AG20443 (cell line): ENCODE measurements at places on chromosomes 12 and 14.

GRCh38 chr12:112347581-112347982 lies 34.6 kb downstream of the HECTD4 start:
- peak; percentile 37 for DNase-seq

DNA sequence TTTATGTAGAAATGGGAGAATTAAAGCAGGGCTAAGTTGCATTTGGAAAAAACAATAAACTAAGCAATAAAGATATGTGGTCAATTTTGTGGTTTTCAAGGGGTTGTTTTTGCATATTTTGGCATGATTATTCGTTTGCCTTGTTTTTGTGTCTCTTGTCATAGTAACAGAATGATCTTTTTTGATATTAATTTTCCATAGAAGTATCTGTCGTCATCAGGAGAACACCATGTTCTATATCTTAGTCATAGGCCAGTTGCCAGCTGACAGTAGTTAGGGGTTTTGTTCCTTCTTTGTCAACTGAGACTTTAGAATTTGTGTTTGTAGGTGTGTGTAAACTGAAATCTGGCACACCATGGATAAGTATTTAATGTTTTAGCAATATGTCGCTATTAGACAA lies 1354.8 kb downstream of the LRFN5 start:
- no peak for DNase-seq

DNA sequence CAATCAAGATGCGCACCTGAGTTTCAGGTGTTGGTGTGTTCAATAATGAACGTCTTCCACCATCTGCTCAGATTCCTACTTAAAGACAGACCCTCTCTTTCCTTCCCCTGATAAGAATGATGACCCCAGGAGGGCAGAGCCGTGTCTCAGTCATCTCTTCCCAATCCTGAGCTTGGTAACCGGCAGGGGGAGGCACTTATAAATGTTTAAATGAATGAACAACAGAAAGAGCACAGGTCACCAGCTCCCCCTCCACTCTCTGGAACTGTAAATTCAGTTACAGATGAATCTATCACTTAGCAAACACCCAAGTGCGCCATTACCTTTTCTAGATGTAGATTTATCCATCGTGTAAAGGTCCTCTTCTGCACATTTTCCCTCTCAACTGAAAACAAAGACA lies 72.4 kb upstream of the DICER1 start:
- no peak for DNase-seq

GRCh38 chr12:129075460-129076208 lies 222.4 kb downstream of the GLT1D1 start:
- DNase-seq, result no peak

DNA sequence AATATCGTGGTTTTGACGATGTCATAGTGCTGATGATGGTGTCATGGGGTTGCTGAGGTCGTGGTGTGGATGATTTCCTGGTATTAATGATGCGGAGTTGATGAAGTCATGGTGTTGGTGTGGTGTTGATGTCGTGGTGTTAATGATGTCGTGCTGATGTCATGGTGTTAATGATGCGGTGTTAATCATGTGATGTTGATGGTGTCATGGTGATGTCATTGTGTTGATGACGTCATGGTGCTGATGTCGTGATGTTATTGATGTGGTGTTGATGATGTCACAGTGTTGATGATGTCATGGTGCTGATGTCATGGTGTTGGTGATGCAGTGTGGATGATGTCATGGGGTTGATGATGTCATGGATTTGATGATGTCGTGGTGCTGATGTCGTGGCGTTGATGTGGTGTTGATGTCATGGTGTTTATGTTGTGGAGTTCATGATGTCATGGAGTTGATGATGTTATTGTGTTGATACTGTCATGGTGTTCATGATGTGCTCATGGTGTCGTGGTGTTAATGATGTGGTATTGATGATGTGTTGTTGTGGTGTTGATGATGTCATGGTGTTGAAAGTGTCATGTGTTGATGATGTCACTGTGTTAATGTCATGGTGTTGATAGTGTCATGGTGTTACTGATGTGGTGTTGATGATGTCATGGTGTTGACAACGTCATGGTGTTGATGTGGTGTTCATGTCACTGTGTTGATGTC lies 48.5 kb upstream of the RIMBP2 start:
- DNase-seq, result no peak

DNA sequence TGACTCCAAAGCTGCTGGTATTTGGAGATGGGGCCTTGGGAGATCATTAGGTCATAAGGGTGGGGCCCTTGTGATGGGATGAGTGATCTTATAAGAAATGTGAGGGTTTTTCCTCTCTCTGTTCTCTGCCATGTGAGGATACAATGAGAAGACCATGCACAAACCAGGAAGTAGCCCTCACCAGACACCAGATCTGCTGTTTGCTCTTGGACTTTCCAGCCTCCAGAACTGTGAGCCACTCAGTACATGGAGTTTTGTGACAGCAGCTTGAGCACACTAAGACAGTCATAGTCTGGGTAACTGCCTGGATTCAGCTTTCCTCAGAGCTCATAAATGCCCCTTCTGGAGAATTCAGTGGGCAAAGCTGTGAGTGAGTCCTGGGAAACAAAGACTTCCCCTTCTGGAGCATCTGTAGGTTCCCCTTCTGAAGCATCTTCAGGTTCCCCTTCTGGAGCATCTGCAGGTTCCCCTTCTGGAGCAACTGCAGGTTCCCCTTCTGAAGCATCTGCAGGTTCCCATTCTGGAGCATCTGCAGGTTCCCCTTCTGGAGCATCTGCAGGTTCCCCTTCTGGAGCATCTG lies 11.0 kb upstream of the PPP4R3A start:
- no peak for DNase-seq

DNA sequence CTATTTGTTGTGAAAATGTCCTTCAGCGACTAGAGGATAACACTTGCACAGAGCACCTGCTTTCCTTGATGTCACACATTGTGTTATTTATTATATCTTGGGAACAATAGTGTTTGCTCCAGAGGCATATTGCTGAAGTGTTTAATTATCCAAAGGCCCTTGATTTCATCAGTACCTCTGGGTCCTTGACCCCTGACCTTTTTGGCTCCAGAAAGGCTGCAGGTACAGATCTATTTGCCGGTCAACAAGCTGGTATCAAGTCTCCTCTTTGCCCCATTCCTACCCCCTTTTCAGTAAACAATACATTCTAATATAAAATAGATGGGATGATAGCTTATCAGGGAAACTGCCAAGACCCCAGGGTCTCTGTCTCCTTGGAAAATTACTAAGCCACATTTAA lies 206.8 kb downstream of the DACT1 start:
- no peak for DNase-seq

DNA sequence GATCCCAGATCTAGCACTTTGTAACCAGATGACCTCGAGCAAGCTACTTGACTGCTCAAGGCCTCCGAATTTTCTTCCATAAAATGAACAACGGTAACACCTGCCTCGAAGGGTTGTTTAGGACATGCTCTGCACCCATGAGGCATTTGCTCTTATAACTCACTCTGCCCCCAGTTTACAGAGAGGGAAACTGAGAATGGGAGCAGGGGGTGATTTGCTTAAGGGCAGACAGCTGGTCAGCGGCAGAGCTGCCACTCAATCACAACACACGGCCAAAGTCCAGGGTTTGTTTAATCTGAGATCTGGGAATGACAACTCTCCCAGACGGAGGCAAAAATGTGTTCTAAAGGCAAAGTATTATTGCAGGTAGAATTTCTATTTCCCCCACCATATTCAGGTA lies 156.3 kb downstream of the RIMBP2 start:
- no peak for DNase-seq

- peak; percentile 39 for DNase-seq
Observed at GRCh38 chr12:3772380-3772779, 19.5 kb upstream of the CRACR2A start.

DNA sequence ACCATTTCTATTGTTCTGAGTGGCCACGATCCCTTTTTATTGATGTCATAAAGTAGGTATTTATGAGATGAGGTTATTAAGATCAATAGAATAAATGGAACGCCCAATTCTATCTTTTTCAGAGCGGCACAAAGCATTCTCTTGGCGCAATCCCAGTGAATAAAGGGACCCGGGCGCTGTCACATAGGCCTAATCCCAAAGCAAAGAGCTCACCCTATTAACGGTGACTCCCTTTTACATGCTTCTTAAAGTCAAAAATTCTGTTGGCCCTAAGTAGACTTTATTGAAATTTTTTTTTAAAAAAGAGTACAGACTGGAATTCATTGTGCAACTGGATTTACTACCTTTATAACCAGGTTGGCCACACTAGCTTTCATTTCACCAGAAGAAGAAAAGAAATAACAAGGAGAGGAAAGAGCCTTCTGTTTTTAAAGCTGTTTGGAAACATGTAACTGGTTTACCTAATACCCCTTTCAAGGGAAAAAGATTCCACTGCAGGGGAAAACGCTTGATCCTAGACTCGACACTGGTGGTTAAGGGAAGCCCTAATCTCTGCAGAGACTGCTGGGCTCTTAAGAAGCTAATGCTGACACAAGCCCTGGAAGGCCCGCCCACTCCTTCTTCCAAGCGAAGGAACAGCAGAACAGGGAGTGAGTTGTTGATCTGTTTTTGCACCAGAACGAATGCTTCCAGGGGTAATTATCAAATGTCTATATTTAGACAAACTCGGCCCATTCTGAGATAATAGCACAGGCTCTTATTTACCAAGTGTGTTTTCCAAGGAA lies 381.2 kb downstream of the BCL11B start:
- DNase-seq, result no peak

DNA sequence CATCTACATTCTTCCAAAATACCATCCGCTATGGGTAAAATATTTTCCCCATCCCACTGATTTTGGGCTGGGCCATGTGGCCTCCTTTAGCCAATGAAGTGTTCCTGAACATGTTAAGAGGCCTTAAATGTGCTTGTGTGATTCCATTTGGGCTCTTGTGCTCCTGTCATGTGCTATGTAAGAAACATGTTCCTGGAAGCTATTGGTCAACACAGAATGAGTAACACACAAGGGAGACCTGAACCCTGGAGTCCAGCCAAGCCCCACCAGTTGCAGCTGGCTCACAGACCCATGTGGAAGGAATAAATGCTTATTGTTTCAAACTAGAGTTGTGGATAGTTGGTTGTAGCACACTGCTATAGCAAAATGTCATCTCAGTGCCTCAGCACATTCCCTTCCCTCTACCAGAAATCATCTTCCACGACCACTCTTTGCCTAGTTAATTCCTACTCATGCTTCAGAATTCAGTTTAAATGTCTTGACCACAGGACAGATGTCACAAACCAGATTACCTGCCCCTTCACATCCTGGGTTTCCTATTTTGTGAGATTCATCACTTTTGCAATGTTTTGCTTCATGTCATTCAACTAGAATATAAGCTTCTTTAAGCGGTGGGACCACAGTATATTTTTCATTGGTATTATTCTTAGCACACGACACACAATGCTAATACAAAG lies 217.3 kb upstream of the EEA1 start:
- no peak for DNase-seq

- no peak for DNase-seq
Observed at GRCh38 chr14:34213332-34213731, 248.7 kb downstream of the SPTSSA start.

- DNase-seq, result peak; percentile 51
Observed at GRCh38 chr14:74979442-74980397, 23.0 kb upstream of the EIF2B2 start.

DNA sequence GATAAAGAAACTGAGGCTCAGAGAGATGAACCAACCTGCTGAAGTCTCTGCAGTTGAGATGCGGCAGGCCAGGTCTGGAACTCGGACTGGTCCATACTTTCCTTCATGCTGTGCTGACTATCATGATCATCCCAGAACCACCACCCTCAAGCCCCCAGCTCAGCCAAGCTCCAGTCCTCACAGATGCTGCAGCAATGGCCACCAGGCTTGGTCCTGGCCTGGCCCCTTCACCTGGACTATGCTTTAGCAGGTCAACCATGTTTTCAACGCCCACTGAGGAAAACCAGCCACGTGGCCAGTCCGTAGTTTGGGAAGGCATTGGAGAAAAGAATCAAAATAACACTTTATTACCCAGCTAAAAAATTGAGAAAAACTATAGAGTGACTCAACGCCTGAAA lies 1.4 kb downstream of the GPR68 start:
- DNase-seq, result no peak

DNA sequence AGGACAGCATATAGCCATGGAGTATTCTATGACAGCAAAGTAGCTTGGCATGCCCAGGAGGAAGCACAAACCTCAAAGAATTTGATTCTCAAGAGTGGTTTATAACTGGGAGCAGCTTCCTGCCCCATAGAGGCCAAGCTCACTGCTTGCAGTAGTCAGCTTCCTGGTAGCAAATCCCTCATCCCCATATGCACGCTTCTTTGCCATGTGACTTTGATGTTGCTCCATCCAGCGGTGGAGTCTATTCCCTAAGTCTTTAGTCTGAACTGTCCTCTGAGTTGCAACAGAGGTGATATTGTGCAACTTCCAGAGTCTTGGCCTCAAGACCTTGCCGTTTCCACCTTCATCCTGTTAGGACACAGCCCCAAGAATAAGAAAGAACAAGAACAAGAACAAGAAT lies 996.8 kb upstream of the TMEM132C start:
- DNase-seq, result peak; percentile 36

- no peak for DNase-seq
Observed at GRCh38 chr12:66083766-66084165, 46.8 kb downstream of the LLPH start.

- DNase-seq, result no peak
Observed at GRCh38 chr12:121653999-121654398, 15.5 kb downstream of the MORN3 start.
